ENCODE measurements at places on chromosomes 6 and 20.
A peak's percentile ranks its signal among the peaks of the same experiment; 100 is the strongest.

DNA sequence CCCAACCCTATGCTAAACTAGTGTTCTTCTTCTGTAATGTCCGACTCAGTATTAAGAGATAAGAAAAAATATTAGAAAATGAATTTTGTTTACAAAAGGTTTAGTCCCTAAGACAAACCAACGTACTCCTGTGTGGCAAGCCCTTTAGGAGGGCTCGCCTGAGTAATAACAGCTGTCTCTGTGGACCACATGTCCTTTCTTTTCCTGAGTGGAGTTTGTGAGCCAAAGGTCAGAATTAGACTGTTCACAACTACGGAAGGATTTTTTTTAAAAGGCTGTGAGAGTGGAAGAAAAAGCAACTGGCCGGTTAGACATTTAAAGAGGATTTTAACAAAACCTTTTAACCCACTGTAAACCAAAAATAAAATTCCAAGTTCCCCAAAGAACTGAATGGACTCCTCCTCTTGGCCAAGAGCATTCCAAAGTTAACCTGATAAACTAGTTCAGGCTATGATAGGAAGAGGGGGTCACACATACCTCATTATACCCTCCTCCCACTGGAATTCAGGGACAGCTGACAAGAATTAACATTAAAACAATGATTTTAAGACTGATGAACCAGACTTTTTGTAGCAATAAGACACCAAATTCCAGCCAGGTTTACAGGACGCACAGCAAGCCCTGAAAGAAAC is 43.5 kb downstream of the FAM184A start:
- DNase-seq, result no peak

DNA sequence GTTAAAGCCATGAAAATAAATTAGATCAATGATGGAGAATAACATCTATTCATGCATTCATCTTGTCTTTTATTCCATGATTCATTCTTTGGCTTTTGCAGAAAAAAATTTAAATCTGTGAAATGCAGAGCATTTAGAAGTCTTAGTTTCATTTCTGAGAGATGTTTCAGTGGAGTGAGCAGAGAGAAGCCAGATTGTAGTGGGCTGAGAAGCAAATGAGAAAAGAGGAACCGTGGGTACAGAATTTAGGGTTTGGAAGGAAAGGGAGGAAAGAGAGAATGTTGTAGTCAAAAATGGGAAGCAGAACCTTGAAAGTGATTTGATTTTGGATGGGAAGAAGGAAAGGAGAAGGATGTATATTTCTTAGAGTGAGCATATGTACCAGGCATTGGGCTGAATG is 260.3 kb upstream of the MAN1A1 start:
- DNase-seq, result no peak

DNA sequence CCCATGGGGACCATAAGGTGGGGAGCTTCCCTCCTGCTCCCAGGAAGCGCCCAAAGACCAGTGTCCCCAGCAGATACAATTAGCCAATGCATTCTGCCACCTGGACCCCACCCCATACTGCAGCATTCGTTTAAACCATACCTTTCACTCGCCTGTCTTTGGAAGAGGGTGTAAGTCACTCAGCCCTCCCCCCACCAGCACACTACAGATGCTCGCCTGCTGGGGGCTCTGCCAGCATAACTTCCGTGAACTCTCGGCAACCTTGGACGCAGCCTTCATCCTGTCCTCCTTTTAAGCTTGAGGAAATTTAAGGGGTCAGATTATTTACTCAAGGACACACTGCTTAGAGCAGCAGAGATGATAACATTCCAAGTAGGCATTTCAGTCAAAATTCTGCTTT is 94.4 kb upstream of the NAA20 start:
- DNase-seq, result no peak

DNA sequence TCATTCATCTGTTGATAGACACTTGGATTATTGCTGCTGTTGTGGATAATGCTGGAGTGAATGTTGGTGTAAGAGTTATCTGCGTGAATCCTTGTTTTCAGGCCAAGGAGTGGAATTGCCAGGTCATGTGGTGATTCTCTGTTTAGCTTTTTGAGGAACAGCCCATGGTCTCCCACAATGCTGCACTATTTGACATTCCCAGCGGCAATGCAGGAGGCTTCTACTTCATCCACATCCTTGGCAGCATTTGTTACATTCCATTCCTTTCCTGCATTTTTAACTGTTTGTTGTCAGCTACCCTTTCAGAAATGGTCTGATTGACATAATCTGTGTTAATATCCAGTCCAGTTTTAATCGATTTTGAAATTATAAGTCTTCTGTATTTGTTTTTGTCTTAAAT is 51.7 kb upstream of the CLDN20 start:
- no peak for DNase-seq

DNA sequence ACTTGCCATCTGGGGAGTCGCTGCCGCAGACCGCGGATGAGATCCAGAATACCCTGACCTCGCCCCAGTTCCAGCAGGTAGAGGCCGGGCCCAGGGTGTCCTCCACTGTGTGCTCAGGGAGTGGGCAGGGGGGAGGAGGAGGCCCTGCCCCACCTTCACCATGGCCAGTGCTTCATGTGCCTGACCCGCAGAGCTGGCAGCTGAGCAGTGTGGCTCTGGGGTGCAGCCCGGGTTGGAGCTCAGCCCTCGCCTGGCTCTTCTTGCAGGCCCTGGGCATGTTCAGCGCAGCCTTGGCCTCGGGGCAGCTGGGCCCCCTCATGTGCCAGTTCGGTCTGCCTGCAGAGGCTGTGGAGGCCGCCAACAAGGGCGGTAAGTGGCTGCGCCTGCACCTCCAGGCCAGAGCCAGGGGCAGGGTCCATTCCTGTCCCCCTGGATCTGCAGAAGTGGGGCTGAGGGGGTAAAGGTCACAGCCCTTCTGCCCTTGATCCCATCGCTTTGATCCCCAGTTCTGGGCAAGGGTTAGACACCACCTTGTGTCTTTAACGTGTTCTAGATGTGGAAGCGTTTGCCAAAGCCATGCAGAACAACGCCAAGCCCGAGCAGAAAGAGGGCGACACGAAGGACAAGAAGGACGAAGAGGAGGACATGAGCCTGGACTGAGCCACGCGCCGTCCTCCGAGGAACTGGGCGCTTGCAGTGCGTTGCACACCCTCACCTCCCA is 5.5 kb downstream of the ADRM1 start:
- DNase-seq, result peak; percentile 50

DNA sequence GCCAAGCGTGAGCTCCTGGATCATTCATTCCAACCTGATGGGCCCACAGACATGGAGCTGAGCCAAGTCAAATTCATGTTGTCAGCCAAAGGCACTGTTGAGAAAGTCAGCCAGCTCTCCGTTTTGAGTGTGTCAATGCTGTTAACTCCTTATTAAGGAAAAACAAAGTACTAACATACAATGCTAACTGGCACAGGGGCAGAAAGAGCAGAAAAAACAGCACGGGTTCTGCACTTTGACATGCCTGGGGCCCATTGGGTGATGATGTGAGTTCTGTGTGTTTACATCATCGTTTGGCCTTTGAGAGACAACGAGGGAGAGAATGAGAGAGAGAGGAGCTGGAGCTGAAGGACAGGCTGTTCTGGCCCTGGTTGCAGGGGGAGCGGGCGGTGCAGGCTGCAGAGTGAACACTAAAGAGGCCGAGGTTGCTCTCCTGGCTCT is 85.9 kb downstream of the SMOC2 start:
- no peak for DNase-seq

- no peak for DNase-seq
Measured at GRCh38 chr20:63254606-63255384, 532 bp upstream of the NKAIN4 start.

DNA sequence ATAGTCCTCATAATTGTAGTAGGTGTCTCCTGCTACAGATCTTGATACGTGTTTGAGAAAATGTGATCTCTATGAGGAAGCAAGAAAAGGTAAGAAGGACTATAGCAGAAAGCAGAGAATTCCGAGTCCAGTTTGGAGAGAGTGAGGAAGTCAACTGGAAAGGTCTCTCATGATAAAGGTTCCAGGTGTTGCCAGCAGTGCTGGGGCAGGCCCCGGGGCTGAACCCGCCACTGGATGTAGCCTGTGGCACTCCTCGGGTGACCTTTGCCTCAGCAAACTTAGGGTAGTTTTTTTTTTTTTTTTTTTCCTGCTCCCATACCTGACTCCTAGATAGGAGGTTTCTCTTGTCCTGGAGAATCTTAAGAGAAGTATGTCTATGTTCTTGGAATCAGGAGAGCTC is 62.8 kb downstream of the FAM120B start:
- no peak for DNase-seq
